SJSA1 (cell line): ENCODE measurements at places on chromosomes 5 and 9.

DNA sequence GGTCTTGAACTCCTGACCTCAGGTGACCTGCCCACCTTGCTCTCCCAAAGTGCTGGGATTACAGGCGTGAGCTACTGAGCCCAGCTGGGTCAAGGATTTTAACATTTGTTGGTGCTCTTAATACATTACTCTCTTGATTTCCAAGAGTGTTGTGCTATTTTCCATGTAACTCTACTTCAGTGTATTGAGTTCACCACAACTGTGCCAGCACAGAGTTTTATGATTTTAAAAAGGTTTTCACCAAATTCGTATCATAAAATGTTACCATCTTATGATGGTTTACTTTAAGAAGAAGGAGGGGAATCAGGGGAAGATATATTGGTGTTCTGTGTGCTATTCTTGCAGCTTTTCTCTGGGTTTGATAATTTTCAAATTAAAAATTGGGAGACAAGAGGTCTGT lies 6.6 kb upstream of the ADGRD2 start:
- no peak for DNase-seq

GRCh38 chr5:5179597-5179996 lies 39.5 kb downstream of the ADAMTS16 start:
- DNase-seq: no peak

GRCh38 chr9:80072451-80072850 lies 500.7 kb downstream of the TLE4 start:
- no peak for DNase-seq

DNA sequence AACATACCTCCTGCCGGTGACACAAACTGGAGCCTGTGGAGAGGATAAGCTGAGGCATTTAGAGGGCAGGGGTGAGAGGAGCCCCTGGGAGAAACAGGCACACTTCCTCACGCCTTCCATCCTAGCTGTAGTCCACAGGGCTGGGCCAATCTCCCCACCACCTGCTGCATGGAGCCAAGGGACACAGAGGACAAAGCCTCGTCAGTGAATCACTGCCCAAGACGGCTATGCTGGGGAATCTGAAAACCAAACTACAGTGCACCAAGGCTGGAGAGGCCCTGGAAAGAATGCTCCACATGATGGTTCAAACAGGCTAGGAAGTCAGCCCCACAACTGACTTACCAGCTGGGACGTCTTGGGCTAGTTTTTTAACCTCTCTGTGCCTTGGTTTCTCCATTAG lies 57.0 kb downstream of the SHB start:
- no peak for DNase-seq

DNA sequence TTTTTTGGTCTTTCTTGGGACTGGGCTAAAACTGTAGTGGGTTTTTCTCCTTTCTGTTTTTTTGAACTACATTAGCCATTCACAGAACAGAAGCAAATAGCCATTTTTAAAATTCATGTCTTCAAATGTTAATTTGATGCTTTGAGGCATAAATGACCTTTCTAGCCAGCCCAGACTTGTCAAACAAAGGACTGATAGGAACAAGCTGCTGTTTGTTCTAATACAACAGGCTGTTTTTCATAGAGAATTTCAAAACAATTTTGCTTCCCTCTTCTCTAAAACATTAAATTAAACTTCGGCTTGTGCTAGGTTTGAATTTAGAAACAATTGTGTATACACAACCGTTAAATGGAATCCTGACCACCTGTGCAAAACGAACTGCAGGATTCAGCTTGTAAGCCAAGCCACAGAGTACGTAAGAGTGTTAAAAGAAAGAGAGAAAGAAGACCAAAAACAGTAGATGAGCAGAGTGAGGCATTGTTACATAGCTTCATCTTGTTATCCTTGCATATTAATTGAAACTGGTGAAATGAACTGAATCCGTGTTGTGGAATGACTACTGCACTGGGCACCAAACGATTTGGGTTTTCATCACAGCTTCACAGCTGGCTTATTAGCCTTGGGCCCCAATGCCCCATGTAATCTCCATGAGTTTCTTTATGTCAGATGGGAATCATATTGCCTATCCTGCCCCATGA lies 100.0 kb downstream of the ZSWIM6 start:
- DNase-seq: no peak

GRCh38 chr9:78563269-78563668 lies 266.3 kb downstream of the PSAT1 start:
- no peak for DNase-seq
